Tibial nerve (tissue), 4 donors: ENCODE measurements at places on chromosomes 12 and 14. TPM values are rescaled to one million over a fixed set of nuclear protein-coding genes. Genes with fewer than 3 reads are reported as not detected.
A peak's percentile ranks its signal among the peaks of the same experiment; 100 is the strongest.

Gene ZC2HC1C
- total RNA-seq, result 1.3 TPM

Gene SPIC
- total RNA-seq, result not detected

Gene SLC39A2
- not detected for total RNA-seq

DNA sequence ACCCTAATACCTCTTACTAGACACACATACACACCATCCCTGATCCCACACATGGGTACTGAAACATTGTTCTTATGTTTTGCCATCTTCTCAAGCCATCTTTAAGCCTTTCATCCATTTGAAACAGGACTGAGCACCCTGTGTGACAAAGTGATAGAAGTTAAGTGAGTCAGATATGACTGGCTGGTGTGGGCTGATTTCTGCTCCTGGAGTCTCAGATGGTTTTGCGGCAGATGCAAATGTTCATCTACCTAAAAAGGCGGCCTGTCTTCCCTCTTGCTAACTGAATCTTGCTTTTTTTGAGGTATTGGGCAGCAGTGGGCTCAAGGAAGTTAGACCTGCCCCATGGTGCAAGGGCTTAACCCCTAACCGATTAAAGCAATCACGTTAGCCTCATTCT lies 30.4 kb upstream of the PKP2 start:
- H3K27ac ChIP-seq, result no peak overlapping the region
- no peaks in the 10 kb centered on the region for H3K4me1 ChIP-seq
- H3K27me3 ChIP-seq, result no peaks in the 10 kb centered on the region
- no peaks in the 10 kb centered on the region for H3K36me3 ChIP-seq
- no peak overlapping the region for H3K4me3 ChIP-seq
- DNase-seq, result no peak

DNA sequence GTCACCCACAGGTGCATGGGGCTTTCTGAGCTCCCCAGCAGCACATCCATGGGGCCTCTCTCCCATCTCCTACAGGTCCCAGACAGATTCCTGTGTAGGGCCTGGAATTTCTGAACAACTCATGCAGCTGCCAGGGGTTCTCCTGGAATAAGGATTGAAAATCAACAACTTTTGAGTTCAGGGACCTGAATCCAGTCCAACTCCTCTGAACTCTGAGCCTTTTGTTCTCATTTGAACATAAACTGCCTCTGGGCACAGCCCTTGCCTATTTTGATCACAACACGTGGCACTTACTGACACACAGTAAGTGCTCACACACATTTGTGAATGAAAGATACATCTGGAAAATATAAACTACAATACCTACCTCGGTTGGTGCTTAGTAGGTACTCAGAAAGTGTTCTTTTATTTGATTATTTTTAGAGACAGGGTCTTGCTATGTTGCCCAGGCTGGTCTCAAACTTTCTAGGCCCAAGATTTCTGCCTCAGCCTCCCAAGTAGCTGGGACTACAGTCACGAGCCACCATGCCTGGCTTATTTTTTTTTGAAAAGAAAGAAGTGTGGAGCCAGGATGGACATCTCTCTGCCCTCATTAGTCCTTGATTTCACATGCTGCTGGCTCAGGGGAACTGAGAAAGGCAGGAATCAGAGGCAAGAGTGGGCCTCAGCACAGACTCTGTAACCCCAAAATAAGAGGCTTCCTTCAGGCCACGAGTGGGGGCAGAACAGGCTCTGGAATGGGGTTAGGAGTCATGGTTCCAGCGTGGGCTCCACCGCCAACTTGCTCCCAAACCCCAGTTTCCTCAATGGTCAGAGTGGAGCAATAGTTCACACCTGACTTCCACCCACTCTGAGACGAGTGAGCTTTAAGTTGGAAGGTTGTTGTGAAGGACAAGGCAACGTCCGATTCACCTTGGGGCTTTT lies 27.0 kb downstream of the SYNE3 start:
- H3K36me3 ChIP-seq, result no peaks in the 10 kb centered on the region
- no peak for DNase-seq
- peak overlapping the region; percentile 96 for H3K27ac ChIP-seq
- H3K4me3 ChIP-seq, result no peak overlapping the region
- no peaks in the 10 kb centered on the region for H3K27me3 ChIP-seq
- H3K4me1 ChIP-seq, result peaks cover 74% of the 10 kb centered on the region

DNA sequence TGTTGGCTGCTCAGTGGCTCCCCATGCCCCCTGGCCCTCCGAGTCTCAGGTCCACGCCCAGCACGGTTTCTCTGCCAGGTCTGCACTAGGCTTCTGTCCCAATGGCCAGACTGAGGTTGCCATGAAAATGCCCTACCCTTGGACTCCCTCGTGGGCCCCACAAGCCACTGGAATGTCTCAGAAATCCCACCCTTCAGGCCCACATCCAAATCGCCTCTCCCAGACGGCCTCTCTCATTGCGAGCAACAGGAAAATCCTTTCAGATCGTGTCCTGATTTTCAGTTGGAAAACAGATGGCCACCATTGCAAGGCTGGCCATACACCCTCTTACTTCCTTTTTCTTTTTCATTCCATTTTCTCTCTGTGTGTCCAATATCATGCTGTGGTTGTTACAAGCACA lies 77.3 kb downstream of the IRF2BPL start:
- no peaks in the 10 kb centered on the region for H3K36me3 ChIP-seq
- no peaks in the 10 kb centered on the region for H3K27me3 ChIP-seq
- H3K4me1 ChIP-seq, result peaks cover 72% of the 10 kb centered on the region
- no peak overlapping the region for H3K4me3 ChIP-seq
- DNase-seq, result no peak

- no peaks in the 10 kb centered on the region for H3K36me3 ChIP-seq
- DNase-seq, result no peak
- H3K27ac ChIP-seq, result no peak overlapping the region
- no peak overlapping the region for H3K4me3 ChIP-seq
These were observed 111.5 kb downstream of the NT5DC3 start for GRCh38 chr12:103729499-103729898.
